Skin of body (tissue), 3 donors: ENCODE measurements at places on chromosomes 5 and 9.

GRCh38 chr5:133816791-133817190 is 151.6 kb downstream of the C5orf15 start:
- no peak for DNase-seq

DNA sequence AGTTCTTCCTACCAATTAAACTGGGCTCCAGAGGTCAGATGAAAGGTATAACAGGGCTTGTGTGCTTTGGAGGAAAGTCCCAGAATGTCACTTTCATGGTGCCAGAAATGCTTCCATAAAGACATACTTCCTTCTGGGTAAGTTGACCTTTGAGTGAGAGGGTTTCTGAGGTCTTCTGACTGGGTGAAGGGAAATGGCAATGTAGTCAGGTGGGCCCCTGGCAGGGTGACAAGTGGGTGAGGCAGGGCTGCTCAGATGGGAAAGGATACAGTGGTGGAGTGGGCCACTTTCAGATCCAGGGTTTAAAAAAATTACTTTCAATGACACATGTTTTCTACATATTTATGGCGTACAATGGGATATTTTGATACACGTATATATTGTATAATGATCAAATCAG is 136.5 kb upstream of the PITX1 start:
- no peak for DNase-seq

DNA sequence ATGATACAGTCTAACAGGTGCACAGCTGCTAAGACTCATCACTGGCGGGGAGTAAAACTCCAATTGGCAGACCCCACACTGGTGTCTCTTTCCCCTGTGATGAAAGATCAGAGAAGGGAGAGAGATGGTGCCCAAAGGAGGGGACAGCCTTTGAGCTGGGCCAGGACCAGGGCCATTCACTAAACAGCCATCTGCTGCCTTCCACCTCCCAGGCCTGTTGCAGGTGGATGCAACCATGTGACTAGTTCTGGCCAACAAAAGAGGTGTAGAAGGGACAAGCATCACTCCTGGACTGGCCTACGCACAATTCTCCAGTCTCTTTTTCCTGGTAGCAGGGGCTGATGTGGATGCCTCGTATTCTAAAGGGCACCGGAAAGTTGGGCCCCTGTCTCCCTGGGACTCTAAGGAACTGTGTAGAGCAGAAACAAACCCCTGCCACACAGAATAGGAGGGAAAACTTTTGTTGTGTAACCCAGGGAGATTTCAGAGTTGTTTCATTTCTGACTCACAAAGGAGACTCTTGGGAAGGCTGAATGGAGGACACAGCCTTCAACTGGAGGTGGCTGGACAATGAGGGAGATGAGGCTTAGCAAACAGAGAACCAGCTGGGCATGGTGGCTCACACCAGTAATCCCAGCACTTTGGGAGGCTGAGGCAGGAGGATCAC is 26.9 kb downstream of the TNIP1 start:
- DNase-seq = no peak

- DNase-seq = no peak
These were observed 48.3 kb downstream of the ATPSCKMT start for GRCh38 chr5:10201223-10201868.

- DNase-seq = no peak
These were observed 59.4 kb downstream of the SIL1 start for GRCh38 chr5:139138809-139139208.

DNA sequence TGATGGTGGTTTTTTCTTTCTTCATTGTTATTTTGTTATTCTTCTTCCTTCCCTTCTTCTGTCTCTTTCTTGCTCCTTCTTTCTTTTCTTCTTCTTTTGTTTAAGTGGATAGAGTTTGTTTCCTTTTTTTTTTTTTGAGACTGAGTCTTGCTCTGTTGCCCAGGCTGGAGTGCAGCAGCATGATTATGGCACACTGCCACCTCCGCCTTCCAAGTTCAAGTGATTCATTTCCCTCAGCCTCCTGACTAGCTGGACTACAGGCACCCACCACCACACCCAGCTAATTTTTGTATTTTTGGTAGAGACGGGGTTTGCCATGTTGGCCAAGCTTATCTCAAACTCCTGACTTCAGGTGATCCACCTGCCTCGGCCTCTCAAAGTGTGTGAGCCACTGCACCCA is 40.3 kb downstream of the JAK2 start:
- DNase-seq = no peak

GRCh38 chr5:120446068-120446492 is 18.0 kb upstream of the PRR16 start:
- DNase-seq = no peak

- no peak for DNase-seq
These were observed 182.7 kb upstream of the SEMA6A start for GRCh38 chr5:116757326-116757725.

- DNase-seq = no peak
These were observed 47.1 kb downstream of the COL27A1 start for GRCh38 chr9:114202396-114202795.

- DNase-seq = no peak
These were observed 826 bp downstream of the GPRIN1 start for GRCh38 chr5:176608937-176609723.

GRCh38 chr5:132030610-132031009 is 19.2 kb upstream of the ACSL6 start:
- no peak for DNase-seq

DNA sequence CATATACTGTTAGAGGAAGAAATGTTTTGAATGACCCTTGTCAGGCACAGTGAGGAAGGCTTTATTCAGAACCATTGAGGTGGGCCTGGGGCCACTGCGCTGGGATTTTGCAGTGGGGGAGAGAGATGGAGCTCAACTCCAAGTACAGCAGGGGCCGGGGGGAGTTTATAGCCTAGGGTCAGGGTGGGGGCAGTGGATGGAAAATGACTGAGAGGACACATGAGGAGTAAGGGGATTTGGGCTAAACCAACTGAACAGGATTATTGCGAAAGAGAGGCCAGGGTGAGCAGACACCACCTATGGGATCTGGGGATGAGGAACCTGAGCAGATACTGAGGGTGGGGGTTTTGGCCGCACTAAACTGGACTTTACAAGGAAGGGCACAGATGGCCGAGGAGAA is 6.3 kb downstream of the CEP72 start:
- no peak for DNase-seq

DNA sequence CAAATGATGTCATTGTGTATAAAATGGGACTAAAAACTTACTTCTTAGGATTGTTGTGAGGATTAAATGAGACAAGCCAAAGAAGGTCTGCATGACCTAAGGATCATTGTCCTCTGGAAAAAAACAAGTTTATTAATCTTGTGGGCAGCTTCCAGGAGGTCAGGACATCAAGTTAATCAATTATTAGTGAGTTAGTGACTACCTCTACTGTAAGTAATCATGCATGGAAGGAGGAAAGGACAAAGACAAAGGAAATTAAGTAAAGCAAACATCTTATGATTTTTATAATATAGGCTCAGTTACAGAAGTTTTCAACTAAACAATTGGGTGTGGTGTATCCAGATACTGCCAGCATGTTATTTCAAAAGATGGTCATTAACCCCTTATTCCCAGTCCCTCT is 129.3 kb upstream of the TUT7 start:
- no peak for DNase-seq

GRCh38 chr5:84724683-84725082 is 340.0 kb upstream of the EDIL3 start:
- no peak for DNase-seq

DNA sequence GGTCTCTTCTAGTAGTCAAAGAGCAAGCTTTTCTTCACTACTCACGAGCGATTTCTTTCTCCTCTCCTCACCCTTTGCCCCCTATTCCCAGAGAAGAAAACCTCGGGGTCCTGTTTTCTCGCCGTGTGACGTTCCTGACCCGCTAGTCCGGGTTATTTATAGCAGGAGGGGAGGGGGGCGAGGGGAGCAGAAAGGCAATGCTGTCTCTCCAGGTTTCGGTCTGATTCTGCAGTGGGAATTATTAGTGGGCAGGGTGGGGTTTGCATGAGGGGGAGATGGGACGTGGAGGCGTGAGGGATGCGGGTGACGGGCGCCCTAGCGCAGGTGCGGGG is 847 bp upstream of the GABRB2 start:
- DNase-seq = no peak

GRCh38 chr9:88531920-88532698 is 2.9 kb upstream of the NXNL2 start:
- DNase-seq = no peak

- DNase-seq = no peak
These were observed 72.0 kb downstream of the SEMA6A start for GRCh38 chr5:116502616-116503015.
